Stimulated activated CD4-positive, alpha-beta T cell treated with anti-CD3 and anti-CD28 coated beads, Interleukin-2, amount 100 ng/mL, for 24 hours (primary cell): ENCODE measurements at places on chromosomes 16 and 17.

DNA sequence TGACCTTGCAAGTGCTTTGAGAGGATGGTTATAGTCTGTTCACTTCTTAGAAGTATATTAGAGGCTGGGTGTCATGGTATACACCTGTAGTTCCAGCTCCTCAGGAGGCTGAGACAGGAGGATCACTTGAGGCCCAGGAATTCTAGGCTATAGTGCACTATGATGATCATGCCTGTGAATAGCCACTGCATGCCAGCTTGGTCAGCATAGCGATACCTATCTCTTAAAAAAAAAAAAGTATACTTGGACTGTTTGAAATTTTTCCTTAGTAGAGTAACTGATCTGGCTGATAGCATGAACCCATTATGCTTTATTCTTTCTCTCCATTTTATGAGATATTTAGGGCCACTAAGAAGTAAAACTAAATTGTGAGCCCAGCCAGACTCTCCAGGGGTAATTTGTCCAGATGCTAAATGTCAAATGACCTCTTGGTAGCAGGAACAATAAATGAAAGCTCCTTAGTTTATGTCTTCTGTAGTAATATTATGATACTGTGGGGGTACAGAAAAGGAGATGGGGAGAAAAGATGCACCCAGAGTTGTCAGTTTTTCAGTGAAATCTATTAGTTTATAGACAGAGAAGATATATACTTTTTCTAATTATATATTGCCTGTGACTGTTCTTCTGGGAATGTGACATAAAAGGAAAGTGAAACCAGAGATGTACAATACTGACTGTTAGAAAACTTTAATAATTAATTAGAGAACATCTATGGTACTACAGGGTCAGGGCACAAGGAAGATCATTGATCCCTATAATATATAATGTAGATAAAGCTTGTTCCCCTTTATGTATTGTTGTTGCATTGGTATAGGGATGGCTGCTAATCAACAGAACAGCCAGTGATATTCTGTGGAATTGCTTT is 335.3 kb upstream of the TBX2 start:
- DNase-seq, result no peak

- no peak for DNase-seq
Measured at GRCh38 chr17:68771867-68772515, 170.8 kb upstream of the FAM20A start.

- no peak for DNase-seq
Measured at GRCh38 chr17:74362069-74362405, 369 bp upstream of the BTBD17 start.

- DNase-seq, result peak; percentile 60
Measured at GRCh38 chr17:9291912-9292560, 270.7 kb downstream of the NTN1 start.

DNA sequence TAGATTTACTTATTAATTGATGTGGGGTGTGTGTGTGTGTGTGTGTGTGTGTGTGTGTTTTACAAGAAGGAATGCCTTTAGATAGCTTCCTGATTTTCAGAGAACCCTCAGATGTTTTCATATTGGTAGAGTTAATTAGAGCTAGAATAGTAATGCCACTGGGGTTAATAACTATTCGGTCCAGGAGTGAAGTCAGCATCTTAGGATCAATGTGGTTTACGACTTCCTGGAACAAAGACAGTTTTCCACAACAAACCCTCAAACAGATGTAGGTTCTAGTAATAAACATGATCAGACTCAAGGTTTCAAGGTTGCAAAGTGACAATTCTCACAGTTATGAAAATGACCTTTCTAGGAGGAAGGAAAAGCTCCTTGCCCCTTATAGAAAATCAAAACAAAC is 12.2 kb upstream of the SLC52A1 start:
- no peak for DNase-seq

DNA sequence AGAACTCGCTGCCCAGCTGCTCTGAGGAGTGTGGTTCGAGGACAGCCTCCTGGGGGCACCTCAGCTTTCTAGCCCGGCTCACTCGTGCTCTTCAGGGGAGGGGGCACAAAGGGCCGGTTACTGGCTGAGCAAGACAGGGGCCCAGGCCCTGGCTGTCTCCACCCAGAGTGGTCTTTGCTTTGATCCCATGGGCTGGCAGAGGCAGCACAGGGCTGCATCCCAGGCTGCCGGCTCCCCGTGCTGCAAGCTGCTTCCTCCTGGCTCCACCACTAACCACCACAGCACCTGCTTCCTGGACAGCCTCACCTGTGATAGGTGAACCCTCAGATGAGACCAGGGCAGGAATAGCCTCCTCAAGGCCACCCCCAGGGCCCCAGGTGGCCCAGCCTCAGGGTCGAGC is 6.8 kb downstream of the SPPL2C start:
- DNase-seq, result no peak

DNA sequence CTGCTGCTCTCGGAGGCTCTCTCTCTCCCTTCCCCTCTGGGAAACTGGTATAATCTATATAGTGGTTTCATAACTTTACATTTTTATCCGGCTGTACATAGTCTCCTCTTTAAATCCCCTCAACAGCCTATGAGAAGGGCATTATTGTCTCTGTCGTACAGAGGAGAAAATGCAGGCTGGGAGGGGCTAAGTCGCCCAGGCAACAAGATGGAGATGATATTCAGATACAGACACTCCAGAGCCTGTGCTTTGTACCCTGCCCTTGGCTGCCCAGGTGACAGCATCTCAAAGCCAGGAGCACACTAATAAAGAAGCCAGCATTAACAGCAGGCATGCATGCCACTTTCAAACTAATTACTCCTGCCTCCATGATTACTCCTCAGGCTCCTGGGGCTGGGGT is 4.7 kb upstream of the EIF1 start:
- no peak for DNase-seq

- DNase-seq, result no peak
Measured at GRCh38 chr17:43987131-43988021, 17.0 kb upstream of the NAGS start.

- no peak for DNase-seq
Measured at GRCh38 chr17:1959871-1960544, 65.1 kb downstream of the RTN4RL1 start.

DNA sequence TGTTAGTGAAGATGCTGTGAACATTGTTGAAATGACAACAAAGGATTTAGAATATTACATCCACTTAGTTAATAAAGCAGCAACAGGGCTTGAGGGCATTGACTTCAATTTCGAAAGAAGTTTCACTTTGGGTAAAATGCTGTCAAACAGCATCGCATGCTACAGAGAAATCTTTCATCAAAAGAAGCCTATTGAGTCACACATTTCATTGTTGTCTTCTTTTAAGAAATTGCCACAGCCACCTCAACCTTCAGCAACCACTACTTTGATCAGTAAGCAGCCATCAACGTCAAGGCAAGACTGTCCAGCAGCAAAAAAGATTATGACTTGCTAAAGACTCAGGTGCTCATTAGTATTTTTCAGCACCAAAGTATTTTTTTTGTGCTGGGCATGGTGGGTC is 13.2 kb upstream of the MAP2K6 start:
- no peak for DNase-seq

DNA sequence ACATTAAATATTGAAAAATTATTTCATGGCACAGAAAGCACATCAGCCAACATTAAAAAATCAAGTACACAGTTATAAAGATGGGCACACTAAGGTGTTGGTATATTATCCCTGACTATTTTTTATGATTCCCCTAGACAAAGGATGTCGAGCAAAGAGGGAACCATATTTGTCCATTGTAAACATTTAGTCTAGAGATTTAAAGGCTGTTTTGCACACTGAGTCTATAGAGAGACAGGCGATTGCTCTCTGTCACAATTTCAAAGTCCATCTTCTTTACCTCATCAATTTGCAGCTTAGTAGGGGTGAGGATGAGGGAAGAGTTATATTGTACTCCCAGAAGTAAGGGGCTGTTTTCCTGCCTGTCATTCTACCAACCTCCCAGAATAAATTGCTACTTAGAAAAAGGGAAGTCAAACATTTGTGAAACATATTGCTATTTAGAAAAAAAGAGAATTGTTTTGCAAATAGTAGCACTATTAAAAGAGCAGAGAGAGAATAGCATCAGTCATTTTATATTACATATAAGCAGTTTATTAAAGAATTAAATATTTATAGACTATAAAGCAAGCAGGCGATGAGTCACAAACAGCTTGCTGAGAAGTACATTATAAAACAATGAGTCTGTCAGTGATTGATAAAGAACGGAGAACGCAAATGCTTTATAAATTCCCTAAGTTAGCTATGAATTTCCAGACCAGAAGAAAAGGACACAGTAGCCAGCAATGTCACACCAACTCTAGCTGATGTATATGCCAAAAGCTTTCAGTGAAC is 270.6 kb upstream of the PMFBP1 start:
- no peak for DNase-seq

- no peak for DNase-seq
Measured at GRCh38 chr16:22799113-22799512, 14.8 kb upstream of the HS3ST2 start.

- DNase-seq, result no peak
Measured at GRCh38 chr17:34207572-34207971, 47.5 kb upstream of the CCL2 start.

GRCh38 chr16:77468831-77469230 is 34.0 kb upstream of the ADAMTS18 start:
- no peak for DNase-seq

DNA sequence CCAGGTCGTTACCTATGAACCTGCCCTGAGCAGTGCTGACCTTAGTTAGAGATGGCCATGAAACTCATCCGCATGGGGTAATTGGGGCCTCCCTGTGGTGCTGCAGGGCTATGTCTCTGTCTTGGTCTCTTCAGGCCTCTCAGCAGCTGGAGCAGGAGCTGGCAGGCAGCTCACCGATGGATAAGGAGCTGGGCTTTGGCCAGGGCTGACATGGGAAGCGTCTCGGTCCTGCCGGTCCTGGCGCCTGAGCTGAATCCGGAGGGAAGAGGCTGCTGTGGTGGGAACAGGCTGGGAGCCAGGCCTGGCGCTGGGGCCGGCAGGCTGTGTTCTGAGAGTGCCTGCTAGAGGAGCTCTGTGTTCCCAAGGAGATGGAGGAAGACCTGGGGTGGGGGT is 10.1 kb downstream of the IL32 start:
- no peak for DNase-seq

- DNase-seq, result no peak
Measured at GRCh38 chr16:7268182-7268581, 64.5 kb upstream of the RBFOX1 start.

DNA sequence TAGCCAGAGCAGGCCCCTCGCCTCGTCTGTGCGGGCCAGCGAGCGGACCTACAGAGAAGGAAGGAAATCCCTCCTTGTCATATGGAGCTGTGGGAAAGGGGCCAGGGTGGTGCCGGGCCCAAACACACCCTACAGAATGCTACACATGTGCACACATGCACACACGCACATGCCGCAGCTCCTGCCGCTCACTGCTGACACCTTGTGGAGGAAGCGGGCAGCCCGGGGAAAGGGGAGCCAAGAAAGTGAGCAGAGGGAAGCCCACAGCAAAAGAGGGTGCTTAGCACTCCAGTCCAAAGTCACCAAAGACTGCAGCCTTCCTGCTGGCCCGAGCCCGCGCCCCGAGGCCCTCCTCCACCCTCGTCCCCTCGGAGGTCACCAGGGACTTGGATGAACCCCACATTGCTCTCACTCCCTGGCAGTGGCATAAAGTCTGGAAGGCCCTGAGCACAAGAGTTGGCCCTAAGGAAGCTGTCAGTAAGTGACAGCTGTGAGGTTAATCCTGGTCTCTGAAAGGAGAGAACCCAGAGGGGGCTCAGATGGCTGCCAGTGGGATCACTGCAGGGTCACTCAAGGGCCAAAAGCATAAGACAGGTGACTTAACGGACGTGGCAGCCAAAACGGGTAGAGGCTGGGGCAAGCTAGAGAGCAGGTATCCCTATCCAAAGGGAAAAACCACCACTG is 68.2 kb downstream of the MYO18A start:
- DNase-seq, result peak; percentile 87

DNA sequence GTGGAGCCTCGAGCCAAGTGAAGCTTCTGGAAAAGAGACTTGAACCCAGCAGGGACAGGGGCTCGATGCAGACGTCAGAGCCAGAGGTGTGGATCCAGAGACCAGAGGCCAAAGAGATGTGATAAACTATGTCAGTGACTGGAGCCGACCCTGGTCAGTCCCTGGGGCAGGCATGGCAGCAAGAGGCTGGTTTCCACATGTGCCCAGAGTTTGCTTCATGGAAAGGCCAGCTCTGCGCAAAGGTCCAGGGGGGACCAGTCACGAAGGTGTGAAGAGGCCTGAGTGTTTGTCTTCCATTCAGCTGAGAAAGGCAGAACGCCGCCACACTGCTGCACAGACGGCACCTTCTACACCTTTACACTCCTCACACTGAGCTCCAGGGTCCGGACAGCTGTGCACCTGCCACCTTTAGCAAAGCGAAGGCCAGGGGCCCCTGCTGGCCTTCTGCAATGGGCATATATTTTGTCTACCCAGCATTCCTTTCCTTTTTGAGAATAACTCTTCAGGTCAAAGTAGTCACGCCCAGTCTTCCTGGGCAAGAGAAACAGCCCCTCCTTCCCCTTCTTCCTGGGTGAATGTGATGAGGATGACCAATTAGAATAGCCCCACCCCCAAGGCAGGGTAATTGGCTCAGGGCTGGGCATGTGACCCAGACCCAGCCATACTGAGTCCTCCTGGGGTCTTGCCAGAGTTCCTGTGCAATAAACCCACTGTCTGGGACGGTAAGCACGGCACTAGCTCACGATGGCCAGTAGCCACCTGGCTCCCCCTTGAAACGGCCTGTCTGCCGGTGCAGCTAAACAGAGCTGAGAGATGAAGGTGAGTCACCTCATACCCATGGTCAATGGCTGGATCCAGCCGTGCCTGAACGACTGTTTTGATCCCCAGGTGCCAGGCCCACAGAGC is 2.3 kb upstream of the RPH3AL start:
- no peak for DNase-seq

DNA sequence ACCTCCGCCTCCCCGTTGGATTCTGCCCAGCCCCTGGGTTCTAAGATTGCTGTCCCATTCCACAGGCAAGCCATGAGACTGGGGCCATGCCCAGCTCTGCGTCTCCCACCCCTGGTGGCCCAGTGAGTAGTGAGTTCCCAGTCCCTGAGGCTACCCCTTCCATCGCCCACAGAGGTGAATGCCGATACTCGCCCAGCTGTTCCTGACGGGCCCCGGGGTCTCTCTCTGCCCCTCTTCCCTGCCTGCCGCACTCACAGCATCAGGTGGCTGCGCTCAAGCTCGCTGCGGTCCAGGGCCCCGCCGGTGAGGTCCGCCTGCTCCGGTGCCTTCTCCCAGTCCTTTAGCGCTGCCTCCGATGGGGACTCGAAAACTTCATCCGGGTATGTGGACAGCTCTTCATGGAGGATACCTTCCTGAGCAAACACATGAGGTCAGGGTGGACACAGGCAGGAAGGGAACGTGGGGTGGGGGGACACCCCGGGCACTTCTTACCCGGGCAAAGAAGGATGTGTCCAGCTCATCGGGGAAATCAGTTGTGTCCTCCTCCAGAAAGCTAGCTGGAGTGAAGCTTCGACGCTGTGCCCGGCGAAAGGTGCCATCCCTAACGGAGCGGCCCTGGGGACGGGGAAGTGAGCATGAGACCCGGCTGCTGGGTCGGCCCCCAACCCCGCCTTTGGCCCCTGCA is 8.8 kb downstream of the SNRNP25 start:
- DNase-seq, result no peak

- peak; percentile 98 for DNase-seq
Measured at GRCh38 chr16:14629919-14630619, at the start of gene PARN. TSS of gene PARN (minus strand) at chr16:14630260. CDS start at chr16:14630125, 135 bp downstream.

GRCh38 chr16:25896411-25896810 is 204.7 kb downstream of the HS3ST4 start:
- DNase-seq, result no peak

- no peak for DNase-seq
Measured at GRCh38 chr16:57687363-57687929, 7.2 kb upstream of the DRC7 start.

GRCh38 chr17:82424001-82424862 is 5.8 kb upstream of the OGFOD3 start:
- peak; percentile 74 for DNase-seq

GRCh38 chr17:53687324-53687723 is 135.4 kb upstream of the KIF2B start:
- DNase-seq, result no peak
